ENCODE measurements at places on chromosomes 1 and 21.

DNA sequence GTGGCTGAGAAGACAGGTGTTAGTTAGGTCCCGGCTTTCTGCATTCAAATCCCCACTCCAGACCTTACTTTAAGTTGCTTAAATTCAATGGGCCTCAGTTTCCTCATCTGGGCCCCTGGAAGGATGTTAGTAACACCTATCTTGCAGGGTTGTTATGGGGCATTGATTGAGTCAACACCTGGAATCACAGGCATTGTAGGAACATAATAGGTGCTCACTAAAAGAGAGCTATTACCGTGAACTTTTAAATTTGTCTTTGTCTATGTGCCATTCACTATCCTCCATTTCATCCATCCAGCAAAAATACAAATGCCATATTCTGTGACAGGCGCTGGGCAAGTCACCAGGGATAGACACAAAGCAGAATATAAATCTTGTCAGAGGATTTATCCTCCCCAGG, 10.5 kb upstream of the MAPKAPK2 start:
- DNase-seq = no peak

DNA sequence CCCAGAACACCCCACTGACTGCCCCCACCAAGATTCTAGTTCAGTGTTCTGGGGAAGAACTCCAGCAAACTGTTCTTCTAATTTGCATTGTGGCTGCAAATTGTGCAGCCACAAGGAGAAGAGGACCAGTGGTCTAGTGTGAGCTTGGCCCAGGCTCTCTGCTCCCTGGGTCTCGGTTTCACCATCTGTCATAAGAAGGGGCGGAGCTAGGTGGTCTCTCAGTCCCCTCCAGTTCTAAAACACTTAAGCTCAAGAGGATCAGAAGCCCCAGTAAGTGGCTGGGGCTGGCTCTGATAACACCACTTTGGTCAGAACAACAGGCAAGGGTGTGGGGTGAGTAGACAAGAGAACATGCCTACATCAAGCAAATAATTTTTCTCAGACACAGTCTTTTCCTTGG, 99.9 kb downstream of the BEND5 start:
- no peak for DNase-seq

DNA sequence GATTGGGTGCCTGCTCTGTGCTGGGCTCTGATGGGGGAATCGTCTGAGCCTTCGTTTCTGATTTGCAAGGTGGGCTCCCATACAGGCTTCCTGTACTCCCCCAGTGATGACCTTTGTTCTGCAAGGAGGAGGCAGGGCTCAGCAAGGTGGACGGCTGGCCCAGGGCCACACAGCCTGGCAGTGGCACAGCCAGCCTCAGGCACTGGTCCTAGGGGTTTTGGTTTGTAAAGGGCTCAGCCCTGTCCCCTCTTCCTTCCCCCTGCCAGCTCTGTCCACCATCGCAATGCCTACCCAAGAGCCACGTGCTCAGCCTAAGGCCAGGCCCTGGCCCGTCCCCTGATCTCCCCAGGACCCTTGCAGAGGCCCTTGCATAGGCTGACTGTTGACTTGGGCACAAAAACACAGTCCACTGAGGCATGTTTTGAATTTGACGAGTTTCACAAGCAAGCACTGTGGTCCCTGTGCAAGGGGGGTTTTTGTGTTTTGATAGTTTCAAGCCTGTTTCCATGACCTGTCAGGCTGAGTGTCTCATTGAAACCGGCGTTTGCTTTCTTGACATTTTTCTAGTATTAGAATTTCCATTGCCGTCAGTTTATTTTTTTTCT, 39.5 kb upstream of the TNFRSF1B start:
- no peak for DNase-seq

- DNase-seq = no peak
Measured at GRCh38 chr1:172758259-172758658, 99.4 kb downstream of the FASLG start.

- no peak for DNase-seq
Measured at GRCh38 chr1:156073110-156073687, 9.1 kb downstream of the MEX3A start.

GRCh38 chr1:54800899-54801759, at the start of gene TTC22:
Gene TTC22 (minus strand): TSS chr1:54801323. CDS start chr1:54801163, 160 bp downstream.
- no peak for DNase-seq

GRCh38 chr21:27101523-27101922, 134.6 kb upstream of the ADAMTS5 start:
- DNase-seq = peak; percentile 54

DNA sequence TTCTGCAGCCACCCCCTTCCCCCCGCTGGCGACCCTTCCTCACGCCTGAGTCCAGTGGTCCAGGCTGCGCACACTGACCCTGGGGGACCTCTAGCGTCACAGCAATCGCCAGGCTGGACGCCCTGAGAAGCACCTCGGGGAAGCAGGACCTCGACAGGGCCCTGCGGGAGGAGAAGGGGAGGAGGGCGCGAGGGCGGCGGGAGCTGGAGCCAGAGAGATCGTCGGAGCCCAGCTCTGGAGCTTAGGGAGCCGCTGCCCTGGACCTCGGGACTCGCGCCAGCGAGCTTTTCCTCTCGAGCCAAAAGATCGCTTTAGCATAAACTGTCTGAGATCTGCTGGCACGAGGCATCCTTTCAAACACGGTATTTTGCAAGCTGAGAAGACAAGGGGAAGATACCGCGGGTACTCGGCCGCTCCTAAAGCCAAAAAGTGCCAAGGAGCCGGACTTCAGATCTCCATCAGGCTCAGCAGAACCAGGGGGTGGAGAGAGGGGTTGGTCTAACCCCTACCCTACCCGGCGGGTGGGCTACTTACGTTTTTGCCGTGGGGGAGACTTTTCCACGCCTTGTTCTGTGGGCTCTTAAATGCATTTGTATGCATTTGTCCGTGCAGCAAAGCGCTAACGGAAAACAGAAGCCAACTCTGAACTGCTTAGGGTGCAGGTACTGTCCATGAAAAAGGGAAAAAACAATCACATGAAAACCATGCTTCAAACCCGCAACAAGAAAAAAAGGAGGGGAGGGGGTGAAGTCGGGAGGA, 586 bp downstream of the COL24A1 start:
- DNase-seq = peak; percentile 49

DNA sequence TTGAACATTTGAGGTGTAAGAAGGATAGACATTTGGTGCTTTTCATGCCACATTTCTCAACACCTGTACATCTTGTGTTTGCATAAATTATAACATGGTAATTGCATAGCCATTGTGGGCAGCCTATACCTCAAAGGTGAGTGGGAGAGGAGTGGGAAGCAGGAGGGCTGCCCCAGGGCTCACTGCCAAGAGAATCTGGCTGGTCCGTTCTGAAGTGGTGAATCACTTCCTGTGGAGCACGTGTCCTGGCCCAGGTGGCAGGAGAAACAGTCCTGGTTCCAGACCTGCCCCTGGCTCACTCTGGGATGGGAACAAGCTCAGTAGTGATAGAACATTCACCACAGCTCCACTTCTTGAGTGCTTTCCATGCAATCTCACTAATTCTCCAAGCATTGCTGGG, 11.6 kb upstream of the OLFML2B start:
- DNase-seq = peak; percentile 28

GRCh38 chr1:118184739-118185083, 317 bp downstream of the SPAG17 start:
- DNase-seq = peak; percentile 8

DNA sequence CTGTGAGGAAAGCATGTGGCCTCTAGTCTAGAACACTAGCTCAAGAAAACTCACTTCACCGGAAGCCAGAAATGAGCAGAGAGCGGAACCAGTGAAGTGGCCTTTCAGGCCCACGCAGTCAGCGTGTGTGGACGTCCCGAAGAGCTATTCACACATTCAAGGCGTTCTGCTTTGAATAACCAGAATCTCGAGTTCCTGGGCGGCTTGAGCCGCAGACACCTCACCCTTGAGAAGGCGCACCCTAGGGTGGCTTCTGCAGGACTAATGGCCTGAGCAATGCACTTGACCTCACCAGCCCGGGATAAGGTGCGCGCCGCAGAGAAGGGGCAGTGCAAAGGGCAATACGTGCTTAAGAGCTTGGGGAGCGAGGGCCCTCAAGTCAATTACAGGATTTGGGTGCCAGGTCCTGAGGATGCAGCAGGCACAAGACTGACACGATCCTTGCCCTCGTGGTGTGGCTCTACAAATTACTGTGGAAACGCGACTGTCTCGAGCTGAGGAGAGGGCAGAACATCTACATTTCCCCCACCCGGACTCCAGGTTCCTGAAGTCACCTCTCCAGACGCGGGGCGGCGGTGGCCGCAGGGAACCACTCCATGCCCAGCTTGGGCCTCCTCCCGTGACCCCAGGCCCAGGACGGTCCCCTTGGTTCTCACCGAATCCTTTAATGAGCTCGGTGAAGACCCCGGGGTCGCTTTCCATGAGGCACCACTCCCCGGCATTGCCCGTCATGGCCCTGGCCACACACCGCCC, 455 bp downstream of the UCHL5 start:
- peak; percentile 32 for DNase-seq

DNA sequence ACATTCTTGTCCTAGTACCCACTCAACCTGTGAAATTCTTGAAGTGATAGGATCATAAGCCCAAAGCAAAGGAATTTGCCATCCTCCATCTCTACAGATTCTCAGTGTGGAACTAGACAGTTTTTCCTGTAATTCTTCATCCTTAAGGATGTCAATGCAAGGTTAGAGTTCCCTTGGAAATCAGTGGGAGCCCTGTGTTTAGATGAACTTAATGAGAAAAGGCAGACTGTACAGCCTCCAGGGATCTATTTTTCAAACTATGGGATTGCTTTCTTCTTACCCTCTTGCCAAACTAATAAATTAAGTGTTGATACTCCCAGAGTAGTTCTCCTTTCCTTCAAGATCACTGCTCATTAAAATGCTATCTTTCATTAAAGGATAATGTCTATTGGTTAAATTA, 78.1 kb upstream of the OLFM3 start:
- DNase-seq = no peak

DNA sequence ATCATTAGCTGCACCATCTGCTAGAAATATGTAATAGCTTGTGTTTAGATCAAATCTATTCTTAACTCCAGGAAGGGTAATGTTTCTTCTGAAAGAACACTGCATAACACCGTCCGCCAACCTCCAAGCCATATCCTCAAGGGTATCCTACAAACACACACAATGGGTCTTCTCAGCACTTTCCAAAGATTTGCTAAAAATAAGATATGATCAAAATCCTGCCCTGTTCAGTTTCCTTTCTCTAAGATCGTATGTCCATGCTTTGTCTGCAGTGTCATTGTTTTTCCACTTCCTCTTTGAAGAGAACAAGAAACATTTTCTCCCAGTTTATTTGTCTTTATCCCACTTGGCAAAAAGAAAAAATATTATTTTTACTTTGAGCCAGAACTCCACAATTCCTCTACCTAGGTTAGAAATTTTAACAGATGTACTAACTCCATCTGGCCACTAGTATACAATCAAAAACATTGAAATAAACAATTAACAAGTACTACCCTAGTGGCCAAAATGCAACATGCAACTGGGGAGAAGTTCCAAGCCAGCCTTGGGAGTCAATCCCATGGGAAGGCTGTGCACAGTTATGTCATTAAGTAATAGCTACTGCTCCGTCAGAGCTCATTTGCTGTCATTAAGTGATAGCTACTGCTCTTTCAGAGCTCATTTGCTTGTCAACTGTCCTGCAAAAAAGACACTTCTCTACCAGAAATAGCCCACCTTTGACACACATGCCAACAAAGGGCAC, 37.8 kb downstream of the FRRS1 start:
- peak; percentile 43 for DNase-seq

DNA sequence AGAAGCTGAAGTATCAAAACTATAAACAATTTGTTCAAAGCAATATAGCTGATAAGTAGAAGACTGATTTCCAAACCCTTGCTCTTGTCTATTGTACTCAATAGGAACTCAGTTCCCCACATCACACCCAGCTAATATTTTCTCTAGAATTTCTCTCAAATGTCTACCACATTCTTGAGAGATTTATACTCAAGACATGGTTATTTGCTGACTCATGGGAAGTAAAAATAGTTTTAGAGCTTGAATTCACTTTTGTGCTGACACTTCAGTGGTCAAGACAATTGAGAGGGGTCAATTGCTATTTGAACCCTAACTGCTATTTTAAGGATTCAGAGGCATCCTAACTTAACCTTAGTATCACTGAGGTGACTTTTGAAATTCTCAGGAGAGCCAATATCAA, 99.0 kb downstream of the TNNI3K start:
- DNase-seq = peak; percentile 10

Measured in fibroblast of skin of right quadriceps (primary cell).